GOT3 (cell line): ENCODE measurements at places on chromosomes 4 and X.

- no peak for DNase-seq
Measured at GRCh38 chr4:732911-733630, 27.4 kb downstream of the PCGF3 start.

DNA sequence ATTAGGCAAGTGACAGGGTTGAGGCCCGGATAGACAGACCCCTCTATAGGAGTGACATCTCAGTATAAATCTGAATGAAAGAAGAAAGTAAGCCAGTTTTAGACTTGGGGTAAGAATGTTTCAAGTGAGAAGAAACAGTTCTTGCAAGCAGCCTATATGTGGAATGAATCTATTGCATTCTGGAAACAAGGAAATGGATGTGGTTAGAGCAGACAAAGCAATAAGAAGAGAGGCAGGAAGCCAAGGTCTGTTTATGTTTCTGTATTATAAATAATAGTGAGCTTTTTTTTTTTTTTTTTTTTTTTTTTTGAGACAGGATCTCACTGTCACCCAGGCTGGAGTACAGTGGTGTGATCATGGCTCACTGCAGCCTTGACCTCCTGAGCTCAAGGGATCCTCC is 255.8 kb downstream of the UNC5C start:
- no peak for DNase-seq

- DNase-seq = no peak
Measured at GRCh38 chr4:1238676-1239000, 10.3 kb downstream of the CTBP1 start.

DNA sequence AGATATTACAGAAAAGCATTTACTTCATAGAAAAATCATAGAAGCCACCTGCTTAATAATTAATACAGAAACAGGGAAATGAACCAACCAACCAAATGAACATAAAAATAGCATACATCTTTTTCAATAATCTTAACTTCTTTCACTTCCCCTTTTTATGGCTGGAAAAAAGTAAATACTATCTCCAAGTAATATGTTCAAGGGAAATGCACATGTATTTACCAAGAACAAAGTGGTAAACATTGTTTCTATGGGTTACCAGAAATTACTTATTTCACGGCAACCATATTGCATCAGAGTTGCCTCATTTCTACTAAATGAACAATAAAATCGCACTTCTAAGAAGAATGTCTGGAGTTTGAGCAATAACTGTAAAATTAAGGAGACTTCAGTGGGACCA is 321.3 kb downstream of the TMA16 start:
- no peak for DNase-seq

GRCh38 chr4:22485737-22486136 is 30.1 kb downstream of the ADGRA3 start:
- DNase-seq = no peak

GRCh38 chrX:112571388-112571787 is 108.3 kb downstream of the LHFPL1 start:
- no peak for DNase-seq

- DNase-seq = no peak
Measured at GRCh38 chr4:11051181-11051580, 366.6 kb upstream of the CLNK start.

GRCh38 chr4:136793848-136794247 is 738.4 kb downstream of the PCDH18 start:
- DNase-seq = no peak

- DNase-seq = no peak
Measured at GRCh38 chr4:147286846-147287587, 193.9 kb upstream of the EDNRA start.
